ENCODE measurements at places on chromosomes 6 and 20.
A peak's percentile ranks its signal among the peaks of the same experiment; 100 is the strongest.

- no peak for DNase-seq
Observed at GRCh38 chr6:121847806-121848522, 412.5 kb downstream of the GJA1 start.

DNA sequence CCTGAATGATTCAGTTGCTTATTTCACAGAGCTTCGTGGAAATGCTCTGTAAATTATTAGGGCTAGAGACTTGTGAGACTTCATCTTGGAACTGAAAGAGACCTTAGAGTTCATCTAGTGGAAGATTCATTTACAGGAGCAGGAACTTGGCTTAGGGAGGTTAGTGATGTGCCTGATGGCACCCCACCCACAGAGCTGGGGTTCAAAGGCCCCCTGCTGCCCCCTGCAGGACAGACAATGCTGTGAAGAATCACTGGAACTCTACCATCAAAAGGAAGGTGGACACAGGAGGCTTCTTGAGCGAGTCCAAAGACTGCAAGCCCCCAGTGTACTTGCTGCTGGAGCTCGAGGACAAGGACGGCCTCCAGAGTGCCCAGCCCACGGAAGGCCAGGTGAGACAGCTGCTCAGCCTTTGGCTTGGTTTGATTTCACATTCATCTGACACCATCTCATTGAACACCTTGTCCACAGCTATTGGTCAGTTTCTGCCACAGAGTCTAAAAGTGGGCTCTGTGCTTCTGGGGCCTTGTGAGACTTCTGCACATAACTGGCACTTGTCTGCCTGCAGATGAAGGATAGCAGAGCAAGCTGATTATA is 25.1 kb downstream of the MYBL2 start:
- peak; percentile 51 for DNase-seq

GRCh38 chr6:20577173-20577688 is 43.0 kb downstream of the CDKAL1 start:
- DNase-seq, result no peak

DNA sequence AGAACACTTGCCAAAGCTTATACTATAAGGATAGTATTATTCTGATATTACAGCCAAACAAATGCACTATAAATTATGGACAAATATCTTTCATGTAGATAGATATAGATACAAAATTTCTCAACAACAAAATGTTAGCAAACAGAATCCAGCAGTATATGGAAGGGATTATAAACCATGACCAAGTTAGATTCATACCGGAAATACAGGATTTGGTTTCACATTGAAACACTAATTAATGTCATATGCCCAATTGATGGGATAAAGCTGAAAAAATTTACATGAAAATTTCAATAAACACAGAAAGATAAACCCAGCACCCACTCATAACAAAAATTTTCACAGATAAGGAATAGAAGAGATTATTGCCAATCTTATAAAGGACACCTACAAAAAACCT is 770.3 kb upstream of the SLC35B3 start:
- DNase-seq, result no peak

DNA sequence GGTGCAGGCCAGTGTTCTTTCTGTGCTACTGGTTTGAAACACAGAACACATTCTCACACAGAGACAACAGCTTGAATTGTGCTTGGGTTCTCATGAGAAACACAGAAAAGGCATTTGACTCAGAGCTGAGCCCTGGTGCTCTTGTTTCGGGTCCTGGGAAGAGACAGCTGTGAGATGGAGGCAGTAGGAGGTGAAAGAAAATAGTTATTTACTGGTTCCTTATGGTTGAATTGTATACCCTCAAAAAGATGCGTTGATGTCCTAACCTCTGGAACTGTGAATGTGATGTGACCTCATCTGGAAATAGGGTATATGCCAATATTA is 87.1 kb upstream of the RPS6KA2 start:
- no peak for DNase-seq

- DNase-seq, result no peak
Observed at GRCh38 chr20:51211191-51211590, 188.3 kb upstream of the KCNG1 start.

- DNase-seq, result no peak
Observed at GRCh38 chr6:63985223-63985622, 349.6 kb downstream of the PHF3 start.

GRCh38 chr6:70045413-70045812 is 179.1 kb downstream of the COL19A1 start:
- DNase-seq, result no peak

DNA sequence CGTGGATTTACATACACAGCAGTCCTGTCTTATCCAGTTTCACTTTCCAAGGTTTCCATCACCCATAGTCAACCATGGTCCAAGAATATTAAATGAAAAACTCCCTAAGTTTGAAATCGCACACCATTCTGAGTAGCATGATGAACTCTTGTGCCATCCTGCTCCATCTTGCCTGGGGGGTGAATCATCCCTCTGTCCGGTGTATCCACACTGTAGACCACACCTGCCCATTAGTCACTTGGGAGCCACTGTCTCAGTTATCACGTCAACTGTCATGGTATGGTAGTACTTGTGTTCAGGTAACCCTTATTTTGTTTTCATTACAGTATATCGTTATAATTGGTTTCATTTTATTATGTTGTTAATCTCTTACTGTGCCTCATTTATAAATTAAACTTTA is 38.5 kb downstream of the PTGIS start:
- DNase-seq, result no peak

GRCh38 chr20:35111141-35111888 is 18.7 kb upstream of the TRPC4AP start:
- DNase-seq, result peak; percentile 19

DNA sequence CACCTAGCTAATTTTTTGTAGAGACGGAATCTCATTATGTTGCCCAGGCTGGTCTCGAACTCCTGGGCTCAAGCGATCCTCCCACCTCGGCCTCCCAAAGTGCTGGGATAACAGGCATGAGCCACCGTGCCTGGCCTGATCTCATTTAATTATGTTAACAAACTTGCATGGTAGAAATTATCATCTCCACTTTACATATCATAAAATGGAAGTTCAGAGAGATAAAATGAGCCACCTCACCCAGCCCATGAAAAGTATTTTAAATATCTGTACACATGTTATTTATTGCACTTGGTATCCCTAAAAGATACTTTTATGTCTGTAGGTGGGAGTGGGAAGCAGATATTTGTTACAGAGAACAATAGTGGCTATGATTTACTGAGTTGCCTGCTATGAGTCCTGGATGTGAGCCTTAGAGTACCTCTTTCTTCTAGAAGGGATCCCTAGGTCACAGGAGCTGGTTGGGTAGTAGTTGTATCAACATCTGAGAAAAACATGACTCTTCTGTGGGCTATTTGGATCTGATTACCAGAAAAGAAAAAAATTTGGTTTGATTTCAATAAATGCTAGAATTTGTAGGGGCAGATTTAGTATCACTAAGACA is 52.4 kb upstream of the EIF2S2 start:
- DNase-seq, result no peak

GRCh38 chr6:53104916-53105315 is 39.7 kb downstream of the FBXO9 start:
- DNase-seq, result no peak

DNA sequence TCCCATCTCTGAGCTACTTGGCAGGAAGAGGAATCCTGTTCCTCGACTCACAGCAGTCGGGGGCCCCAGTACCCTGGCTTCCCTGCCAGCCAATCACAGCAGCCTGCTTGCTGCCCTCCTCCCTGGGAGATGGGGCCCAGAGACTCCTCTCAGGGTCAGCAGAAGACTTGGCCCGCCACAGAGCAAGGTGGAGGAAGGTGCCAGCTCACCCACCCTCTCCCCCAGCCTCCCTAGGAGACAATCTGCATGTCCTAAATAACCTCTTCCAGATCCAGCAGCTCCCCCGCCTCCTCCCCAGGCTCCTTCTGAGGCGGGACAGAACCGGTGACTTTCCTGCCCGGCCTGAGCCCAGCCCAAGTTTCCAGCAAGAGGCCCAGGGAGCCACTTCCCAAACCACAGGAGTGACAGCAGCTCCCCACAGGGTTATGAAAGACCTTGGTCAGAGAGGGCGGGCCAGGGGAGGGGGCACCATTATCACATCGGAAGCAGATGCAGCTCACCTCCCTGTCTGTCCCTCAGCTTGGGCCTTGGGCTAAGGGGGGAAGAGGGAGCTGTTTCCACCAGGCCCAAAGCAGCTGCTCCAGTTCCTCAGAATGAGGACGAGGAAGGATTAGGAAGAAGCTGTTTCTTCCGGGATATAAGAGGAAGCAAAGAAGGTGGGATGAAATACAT is 2.3 kb downstream of the CCND3 start:
- DNase-seq, result peak; percentile 97

GRCh38 chr20:24823989-24824693 is 124.9 kb upstream of the CST7 start:
- no peak for DNase-seq

DNA sequence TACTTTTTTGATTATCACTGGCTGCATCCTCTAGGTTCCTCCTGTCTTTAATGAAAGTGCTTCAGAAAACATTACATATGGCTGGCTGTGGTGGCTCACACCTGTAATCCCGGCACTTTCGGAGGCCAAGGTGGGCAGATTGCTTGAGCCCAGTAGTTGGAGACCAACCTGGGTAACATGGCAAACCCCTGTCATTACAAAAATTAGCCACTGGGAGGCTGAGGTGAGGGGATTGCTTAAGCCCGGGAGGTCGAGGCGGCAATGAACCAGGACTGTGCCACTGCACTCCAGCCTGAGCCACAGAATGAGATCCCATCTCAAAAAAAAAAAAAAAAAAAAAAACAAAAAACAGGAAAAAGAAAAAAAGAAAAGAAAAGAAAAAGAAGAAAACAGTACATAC is 35.3 kb downstream of the BEND3 start:
- no peak for DNase-seq

GRCh38 chr6:85537055-85537494 is 56.6 kb downstream of the SNX14 start:
- no peak for DNase-seq

GRCh38 chr20:62064770-62065673 is 659 bp downstream of the TAF4 start:
- DNase-seq, result no peak

DNA sequence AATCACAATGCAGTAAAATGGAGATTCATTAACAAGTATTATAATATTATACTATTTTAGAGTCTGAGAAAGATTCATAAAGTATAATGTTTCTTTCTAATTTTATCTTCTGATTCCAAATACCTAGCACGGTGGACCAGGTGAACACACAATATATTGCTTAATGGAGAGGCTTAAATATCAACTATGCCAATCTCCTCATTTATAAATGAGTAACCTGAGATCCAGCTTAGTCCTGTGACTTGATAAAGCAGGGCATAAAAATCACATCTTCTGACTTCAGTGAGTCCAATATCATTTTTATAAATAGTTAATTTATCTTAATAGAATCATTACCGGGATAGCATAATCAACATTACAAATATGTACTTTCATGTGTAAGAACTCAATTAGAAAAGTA is 144.4 kb upstream of the GJE1 start:
- no peak for DNase-seq

- DNase-seq, result no peak
Observed at GRCh38 chr6:99579781-99580180, 11.3 kb upstream of the CCNC start.

- no peak for DNase-seq
Observed at GRCh38 chr6:161906571-161906970, 632.7 kb upstream of the AGPAT4 start.

GRCh38 chr20:36645353-36645752 is 643 bp downstream of the SLA2 start:
- no peak for DNase-seq

GRCh38 chr6:56450376-56450775 is 192.3 kb downstream of the DST start:
- no peak for DNase-seq

DNA sequence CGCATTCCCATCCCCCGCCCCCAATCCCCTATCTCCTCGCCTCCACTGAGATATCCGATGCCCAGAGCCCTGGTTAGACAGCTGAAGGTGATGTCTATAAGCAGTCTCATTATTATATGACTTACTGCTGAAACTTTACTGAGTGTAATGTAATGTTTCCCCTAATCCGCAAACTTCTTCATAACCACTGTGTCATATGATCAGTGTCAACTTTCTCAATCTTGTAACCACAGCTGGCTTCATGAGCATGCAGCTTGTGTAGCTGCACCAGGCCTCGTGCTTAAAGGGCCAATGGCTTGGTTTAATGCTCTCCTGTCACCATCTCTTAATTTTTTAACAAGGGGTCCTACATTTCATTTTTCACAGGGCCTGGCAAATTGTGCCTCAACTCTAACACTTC is 8.1 kb downstream of the ASIP start:
- peak; percentile 92 for DNase-seq

DNA sequence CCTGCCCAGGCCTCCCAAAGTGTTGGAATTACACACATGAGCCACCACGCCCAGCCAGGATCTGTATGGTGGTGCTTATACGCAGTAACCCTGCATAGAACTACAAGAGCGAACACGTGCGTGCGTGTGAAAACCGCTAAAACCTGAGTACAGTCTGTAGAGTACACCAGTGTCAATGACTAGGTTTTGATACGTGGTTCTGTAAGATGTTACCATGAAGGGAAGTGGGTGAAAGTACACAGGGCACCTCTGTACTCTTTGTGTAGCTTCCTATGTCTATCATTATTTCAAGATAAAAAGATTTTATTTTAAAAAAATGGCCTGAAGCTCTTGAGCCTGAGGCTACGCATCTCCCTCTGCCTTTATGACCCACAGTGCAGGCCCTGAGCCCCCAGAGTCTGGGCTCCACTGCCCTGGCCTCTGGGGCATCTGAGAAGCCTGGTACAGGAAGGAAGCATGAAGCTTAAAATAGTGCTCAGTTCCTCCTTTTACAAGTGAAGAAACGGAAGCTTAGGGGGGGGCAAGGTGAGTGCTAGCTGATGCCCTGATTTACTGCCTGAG is 21.6 kb downstream of the LY86 start:
- DNase-seq, result peak; percentile 77

- no peak for DNase-seq
Observed at GRCh38 chr6:36793913-36794712, 45.1 kb downstream of the CPNE5 start.

DNA sequence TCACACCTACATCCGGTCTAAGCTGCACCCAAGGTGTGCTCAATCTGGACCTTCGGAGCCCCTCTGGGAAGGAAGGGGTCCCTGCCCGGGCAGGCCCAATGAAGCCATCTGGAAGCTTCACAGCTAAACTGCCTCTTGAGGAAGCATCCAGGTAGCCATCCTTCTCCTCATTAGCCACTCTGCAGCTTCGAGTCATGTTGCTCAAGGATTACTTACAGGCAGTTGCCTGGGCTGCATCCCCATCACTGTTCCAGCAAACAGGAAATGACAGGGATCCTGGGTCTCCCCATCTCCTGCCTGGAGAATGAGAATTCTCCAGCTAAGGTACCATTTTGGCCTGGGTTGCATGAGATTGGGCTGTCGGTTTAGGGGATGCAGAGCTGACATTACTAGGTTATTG is 91.7 kb downstream of the ERMARD start:
- DNase-seq, result no peak

GRCh38 chr20:44990425-44990824 is 24.1 kb downstream of the STK4 start:
- DNase-seq, result peak; percentile 74

DNA sequence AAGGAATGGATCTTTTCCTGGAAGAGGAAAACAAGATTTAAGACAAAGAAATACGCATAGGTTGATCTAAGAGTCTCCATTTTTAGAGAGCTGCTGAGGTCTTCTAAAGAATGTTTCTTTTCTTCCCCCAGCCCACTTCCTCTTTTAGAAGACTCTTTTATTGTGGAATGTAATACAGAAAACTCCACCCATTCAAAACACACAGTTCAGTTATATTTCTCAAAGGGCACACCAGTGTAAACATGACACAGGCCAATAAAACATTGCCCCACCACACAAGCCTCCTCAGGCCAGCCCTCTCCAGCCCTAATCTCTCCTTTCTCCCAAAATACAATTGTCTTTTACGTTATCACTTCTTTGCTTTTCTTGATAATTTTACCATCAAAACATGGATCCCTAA is 42.8 kb downstream of the SLC35B3 start:
- peak; percentile 74 for DNase-seq

Measured in MV-4-11 (cell line).